ENCODE measurements at places on chromosomes 16 and 17.
A peak's percentile ranks its signal among the peaks of the same experiment; 100 is the strongest.

DNA sequence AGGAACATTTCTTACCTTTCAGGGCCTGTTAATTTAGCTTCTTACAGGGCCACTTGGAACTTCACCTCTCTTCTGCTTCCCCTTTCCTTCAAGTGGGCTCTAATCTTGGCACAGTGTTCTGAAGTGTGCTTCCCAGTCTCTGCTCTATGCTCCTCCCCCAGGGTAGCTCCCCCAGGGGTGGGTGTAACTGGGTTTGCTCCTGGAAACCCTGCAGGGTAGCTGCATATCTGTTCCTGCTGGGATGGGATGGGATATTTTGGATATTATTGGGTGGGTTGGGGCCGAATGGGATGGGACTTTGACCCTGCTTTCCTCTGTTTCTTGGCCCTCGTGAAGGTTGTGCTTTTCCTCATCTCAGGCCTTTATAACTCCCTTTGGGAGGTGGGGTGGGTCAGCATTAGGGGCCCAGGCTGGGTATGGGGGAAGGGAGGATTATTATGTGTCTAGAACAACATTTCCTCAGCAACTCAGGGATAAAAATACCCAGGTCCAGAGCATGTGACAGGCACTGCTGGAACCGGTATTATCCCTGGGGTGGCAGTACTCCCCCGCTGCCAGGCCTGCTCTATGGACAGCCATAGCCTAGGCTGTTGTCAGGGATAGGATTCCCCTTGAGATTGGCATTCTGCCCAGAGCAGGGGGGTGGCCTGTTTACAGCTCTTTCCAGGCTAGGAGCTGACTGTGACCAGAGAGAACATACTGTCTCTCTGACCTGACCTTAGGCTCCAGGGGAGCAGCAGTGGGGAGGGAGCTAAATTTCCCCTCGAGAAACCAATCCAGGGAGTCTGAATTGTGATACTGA lies 5.0 kb downstream of the NFE2L1 start:
- no peak for DNase-seq

GRCh38 chr17:50461550-50462132 lies 7.0 kb downstream of the CHAD start:
- no peak for DNase-seq

- no peak for DNase-seq
These were observed 800 bp downstream of the NOD2 start for GRCh38 chr16:50694206-50694605.

- DNase-seq, result no peak
These were observed 524.4 kb upstream of the CDH5 start for GRCh38 chr16:65842067-65842466.

- DNase-seq, result peak; percentile 54
These were observed 61.6 kb downstream of the TIMM22 start for GRCh38 chr17:1058423-1059130.

GRCh38 chr17:57588086-57588485 lies 157.0 kb downstream of the CCDC182 start:
- no peak for DNase-seq

GRCh38 chr17:38881600-38882191 lies 11.8 kb downstream of the LASP1 start:
- DNase-seq, result no peak

DNA sequence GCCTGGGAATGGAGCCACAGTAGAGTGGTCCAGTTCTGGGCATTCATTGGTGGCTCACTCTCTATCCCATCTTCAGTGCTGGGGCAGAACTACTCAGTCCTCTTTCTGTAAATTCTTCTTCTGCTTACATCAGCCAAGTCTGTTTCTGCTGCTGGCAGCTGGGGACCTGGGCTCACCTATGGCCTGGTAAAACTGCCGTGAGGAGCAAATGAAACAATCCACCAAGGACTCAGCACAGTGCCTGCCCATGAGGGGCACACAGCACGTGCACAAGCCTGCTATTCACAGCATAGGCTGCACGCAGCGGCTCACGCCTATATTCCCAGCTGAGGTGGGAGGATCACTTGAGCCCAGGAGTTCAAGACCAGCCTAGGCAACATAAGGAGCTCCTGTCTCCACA lies 30.9 kb upstream of the SNN start:
- no peak for DNase-seq

DNA sequence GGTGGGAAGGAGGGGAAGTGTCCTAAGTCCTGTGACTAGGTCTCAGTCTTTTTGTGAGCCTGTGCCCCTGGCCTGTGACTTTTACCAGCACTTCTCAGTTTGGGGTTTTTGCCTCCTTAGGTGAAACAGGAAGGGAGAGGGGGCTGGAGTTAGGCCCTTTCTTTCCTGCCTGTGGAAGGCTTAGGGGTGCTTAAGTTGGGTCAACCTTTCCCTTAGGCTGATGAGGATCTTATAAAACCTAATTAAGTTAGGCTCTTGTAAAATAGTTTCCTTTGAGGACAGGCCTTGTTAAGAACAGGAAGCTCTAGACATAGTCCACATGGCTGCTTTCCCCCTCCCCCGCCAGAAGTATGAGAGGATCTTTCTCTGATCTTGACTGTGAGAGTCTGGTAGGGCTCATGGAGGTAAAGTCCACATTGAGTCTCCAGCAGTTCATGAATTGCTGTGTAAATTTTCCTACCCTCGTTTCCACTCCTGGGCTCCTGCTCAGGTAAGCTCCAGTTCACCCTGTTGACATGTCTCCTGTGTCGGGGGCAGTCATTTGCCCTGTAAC lies 17.0 kb upstream of the DNASE1 start:
- DNase-seq, result peak; percentile 36

DNA sequence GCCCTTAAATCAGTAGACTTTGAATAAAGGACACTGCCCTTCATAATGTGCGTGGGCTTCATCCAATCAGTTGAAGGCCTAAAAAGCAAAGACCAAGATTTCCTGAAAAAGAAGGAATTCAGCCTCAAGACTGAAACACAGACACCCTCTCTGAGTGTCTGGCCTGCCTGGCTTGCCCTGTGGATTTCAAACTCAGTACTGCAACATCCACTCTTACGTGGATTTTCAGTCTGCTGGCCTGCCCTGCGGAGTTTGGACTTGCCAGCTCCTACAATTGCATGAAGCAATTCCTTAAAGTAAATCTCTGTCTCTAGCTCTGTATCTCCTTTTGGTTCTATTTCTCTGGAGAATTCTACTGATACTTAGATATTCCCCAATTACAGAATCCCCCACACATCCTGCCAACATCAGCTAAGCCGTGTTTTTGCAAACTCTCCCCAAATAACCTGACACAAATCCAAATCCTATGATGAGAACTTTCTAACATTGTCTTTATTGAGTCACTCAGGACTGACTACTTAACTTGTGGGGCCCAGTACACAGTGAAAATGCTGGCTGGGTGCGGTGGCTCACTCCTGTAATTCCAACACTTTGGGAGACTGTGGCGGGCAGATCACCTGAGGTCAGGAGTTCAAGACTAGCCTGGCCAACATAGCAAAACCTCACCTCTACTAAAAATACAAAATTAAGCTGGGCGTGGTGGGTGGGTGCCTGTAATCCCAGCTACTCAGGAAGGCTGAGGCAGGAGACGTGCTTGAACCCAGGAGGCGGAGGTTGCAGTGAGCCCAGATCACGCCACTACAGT lies 7.2 kb upstream of the TNFRSF17 start:
- DNase-seq, result no peak

GRCh38 chr16:86430814-86431213 lies 79.5 kb upstream of the FOXF1 start:
- no peak for DNase-seq

GRCh38 chr16:24075302-24075701 lies 180.8 kb upstream of the CACNG3 start:
- no peak for DNase-seq

- no peak for DNase-seq
These were observed 7.0 kb downstream of the CA4 start for GRCh38 chr17:60156746-60157145.

GRCh38 chr17:2048805-2049204 lies 6.1 kb upstream of the HIC1 start:
- no peak for DNase-seq

DNA sequence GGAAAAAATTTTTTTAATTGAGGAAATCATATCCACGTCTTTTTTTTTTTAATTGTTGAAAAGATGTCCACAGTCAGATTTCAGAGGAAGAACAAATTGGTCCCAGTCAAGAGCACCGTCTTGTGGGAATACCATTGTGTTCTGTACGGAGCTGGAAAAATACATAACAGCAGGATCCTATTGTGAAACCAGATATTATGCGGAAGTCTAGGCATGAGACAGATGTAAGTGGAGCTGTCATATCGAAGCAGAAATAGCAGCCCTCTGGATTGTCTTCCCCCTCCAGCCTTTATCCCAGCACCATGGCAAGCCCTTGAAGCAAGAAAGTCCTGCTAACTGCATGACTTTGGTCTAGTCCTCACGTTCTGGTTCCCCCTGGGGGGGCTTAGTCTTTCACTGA lies 391.6 kb upstream of the ASIC2 start:
- no peak for DNase-seq

- DNase-seq, result no peak
These were observed 594 bp upstream of the SLC22A31 start for GRCh38 chr16:89200850-89201411.

DNA sequence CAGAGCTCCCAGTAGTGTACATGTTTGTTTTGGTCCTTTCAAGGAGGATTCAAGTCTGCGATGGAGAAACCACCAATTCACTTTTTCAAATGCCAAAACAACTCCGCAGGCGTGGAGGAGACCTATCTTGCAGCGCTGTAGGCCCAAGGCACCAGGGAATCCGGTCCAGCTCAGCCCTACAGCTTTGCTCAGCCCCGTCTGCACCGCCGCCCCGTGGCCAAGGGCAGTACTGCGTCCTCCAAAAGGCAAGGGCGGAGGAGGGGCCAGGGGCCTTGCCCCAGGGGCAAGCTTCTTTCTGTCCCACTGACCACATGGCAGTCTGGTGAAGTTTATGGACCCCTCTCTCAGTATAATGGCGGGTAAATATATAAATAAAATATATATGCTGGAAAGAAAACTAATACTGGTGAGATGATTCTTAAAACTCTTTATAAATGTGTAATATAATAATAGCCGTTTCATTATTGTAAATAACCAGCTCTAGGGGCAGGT lies 709 bp upstream of the CD300LG start:
- DNase-seq, result peak; percentile 59

DNA sequence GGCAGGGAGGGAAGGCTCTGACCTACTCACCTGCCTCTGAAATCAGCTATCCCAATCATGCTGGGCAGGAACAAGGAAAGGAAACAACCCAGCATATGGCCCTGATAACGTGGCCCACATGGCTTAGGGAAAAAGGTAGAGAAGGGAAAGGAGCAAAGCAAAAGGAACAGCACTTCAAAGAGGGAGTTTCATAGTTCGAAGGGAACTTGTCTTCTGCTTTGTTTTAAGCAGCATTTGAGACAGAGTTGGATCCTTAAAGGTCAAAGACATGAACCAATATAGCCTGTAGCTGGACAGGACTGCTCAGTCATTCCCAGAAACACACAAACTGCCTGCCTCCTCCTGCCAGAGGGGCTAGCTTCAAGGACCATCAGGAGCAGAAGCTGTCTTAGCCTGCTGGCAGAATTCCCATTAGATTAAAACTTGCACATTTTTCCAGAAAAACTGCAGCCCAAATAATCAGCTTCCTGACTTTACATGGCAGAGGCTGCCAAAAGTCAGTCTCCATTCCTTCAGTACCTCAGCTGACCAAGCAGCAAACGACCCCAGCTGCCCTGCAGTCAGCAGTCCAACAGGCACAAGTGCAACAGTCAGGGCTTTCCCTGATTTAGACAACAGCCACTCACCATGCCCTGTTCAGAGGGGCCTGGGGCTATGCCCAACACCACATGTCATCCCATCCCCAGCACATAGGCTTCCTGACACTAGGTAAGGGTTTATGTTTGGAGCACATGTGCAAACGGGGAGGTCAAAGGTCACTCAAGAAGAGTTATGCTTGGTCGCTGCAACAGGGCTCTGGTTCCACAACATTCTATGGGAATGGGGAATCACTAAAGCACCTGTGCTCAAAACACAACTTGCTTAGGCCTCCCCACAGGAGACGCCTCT lies 32.5 kb downstream of the RANBP10 start:
- no peak for DNase-seq

- no peak for DNase-seq
These were observed 64.4 kb upstream of the TBX2 start for GRCh38 chr17:61335105-61335844.

DNA sequence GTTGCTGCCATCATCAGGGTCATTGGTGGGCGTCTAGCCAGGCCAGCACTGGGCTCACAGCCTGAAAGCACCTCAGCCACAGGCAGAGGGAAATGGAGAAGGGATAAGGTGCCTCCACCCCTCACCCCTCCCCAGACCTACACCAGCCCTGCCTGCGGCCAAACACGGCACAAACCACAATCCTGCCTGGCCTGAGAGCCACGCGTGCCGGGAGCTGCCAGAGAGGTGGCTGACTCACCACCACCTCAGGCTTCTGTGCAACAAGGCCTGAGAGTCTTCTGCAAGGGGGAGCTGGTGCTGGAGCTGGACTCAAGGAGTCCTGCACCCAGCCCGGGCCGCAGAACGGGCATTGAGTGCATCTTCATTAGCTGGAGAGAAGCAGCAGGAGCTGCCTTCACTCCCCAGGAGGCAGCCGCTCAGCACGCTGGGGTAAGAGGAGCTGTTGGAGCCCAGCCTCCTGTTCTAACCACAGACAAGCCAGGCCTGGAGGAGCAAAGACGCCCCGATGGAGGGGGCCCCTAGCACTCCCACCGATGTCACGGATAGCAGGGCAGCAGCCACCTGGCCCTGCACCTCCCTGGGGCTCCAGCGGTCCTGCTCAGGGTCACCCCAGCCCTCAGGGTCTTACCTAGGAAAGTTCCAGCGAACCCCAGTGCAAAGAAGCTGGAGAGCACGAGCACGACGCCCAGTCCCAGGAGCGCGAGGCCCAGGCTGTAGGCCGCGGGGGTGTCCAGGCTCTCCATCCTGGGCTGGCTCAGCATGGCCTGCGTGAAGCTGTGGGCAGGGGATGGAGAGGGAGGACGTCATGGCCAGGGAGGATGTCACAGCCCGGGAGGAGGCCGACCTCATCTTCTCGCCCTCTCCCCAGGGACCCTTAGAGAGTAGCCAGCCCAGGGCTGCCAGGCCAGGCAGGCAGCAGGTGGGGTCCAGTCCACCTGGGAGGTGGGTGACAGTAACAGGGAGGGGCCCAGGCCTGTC lies 16.0 kb upstream of the RASD1 start:
- DNase-seq, result no peak

DNA sequence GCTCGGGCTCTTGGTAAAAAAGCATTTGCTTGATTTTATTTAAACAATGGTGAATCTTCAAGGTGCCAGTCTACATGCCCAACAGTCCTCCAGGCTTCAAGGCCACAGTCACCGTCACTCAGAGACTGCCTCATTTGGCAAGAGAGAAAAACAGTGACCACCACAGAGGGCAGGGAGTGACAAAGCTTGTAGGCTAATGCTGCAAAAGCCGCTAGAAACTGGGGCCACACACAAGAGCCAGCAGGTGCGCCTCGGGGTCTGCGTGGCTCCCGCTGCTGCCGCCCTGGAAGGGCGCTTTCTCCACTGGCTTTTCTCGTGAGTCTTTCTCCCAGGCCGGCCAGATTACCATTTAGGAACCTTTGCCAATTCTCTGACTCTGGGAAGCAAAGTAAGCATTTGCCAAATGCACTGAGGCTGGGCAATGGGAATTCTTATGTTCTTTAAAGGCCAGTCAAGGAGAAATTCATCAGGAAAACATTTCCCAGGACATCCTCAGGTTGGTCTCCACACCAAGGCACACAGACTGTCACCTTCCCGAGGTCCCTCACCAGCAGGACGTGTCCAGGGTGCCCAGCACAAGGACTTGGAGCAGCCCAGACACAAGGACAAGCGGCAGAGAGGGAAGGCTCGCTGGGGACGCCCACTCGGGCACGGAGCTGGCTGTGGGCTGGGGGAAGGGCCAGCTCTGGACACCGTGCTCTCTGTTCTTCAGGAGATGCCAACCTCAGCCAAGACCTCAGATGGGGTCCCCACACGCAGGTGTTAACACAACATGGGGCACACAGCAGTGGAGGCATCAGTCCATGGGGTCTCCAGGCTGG lies 12.5 kb upstream of the C16orf95 start:
- DNase-seq, result no peak

GRCh38 chr17:2929881-2930533 lies 133.4 kb downstream of the OR1D5 start:
- peak; percentile 32 for DNase-seq

Data from LoVo (cell line).